Choroid plexus epithelial cell (primary cell): ENCODE measurements at places on chromosomes 13 and 19.
A peak's percentile ranks its signal among the peaks of the same experiment; 100 is the strongest.

DNA sequence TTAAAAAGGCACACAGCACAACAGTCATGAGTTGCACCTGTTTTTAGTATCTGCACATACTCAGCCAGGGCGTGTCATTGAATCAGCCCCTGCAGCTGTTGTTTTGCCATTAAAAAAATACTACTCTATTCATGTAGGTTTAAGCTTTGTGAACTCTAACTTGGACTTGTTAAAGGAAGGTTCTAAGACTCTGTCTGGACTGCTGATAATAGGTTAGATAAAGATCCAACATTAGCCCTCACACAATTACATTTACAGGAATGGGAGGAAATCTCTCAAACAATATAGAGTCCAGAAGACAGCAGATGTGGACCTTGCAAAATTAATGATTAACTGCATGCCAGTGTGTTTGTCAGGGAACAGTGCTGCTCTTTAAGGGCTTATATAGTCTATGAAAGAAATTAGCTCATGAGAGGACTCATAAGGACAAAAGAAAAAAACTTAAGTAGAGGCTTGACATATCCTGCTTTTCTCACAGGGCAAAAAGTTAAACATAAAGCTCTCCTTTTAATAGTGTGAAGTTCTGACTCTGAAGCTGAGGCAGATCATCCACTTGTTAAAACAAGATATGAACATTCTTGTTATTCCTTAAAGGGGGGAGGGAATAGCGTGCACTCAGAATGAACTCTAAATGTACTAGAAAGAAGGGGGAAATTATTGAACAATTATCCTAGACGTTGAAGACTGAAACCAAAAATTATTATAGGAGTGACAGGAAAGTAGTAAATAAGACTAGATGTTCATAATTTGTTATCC, 243.6 kb downstream of the NDFIP2 start:
- no peak for DNase-seq

DNA sequence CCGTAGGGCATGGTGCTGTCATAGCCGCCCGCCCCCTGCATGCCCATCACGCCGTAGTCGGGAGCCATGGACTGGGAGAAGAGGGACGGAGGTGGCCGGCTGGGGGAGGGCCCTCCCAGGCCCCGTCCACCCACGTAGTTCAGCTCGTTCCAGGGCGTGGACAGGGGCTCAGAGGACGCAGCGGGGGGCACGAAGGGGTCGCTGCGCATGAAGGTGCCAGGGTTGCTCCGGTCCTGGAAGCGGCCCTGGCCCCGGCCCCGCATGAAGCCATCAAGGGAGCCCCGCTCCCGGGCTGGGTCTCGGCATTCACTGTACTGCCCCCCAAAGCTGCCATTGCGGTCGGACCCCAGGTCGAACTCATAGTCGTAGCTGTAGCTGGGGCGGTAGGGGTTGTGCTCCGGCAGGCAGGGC, 6.7 kb downstream of the AKAP8 start:
- DNase-seq: no peak

DNA sequence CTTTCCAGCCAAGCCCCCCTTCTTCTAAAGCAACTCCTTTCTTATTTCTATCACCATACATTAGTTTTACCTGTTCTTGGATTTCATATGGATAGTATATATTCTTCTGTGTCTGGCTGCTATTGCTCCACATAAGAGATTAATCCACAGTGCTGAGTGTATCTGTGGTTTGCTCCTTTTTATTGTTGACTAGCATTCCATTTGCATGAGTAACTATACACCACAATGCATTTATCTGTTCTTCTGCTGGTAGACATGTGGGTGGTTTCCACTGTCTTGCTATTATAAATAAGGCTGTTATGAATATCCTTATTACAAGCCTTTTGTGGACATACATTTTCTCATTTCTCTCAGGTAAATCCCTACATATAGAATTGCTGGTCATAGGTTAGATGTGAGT, 138.2 kb downstream of the SLC7A1 start:
- peak; percentile 92 for DNase-seq

GRCh38 chr19:29491995-29492577, 33.7 kb upstream of the VSTM2B start:
- no peak for DNase-seq

- no peak for DNase-seq
Observed at GRCh38 chr13:37918116-37918714, 48.6 kb upstream of the TRPC4 start.

DNA sequence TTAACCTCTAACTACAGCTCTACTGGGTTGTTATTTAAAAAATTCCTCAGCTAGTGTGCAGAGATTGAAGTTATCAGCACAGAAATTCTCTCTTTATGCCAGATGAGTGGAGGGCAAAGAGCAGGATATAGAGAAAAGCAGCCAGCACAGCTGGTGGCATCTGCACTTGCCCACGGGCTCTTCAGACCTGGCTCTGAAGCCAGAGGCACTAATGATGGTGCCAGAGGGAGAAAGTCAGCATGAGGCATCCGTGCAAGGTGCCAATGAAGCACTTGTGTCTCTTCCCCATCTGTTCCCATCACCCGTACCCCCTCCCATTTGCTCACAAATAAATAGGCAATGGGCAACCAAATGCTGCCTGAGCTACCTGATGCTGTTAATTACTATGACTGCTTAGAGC, 138.9 kb downstream of the OLFM4 start:
- no peak for DNase-seq

GRCh38 chr19:35421362-35421761, 26.7 kb upstream of the FFAR2 start:
- DNase-seq: no peak

DNA sequence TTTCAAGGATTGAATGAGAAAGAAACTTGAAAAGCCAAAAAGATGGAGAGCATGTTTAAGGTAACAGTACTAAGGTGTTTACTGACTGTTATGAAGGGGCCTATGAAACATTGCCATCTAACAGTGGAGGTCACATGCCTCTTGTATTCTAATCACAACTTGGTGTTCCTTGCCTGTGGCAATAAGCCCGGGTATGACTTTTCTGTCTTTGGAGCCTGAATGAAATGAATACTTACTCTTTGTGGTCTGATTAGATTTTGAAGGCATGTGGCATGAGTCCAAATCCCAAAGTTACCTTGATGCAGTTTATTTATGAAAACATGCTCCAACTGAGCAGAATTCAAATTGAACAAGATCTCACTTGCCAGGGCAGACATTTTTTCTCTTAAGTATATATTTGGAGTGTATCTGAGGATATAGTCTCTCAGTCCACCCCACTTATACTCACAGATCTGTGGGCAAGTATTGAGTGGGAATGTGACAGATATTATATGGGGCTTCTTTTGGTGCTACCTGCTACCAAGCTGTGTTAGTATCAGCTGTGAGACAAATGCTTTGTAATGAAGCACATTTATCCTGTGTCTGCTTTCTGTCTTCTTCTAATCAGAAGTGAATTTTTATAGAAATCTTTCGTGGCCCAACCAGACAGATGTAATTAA, 67.5 kb downstream of the B3GLCT start:
- peak; percentile 24 for DNase-seq

DNA sequence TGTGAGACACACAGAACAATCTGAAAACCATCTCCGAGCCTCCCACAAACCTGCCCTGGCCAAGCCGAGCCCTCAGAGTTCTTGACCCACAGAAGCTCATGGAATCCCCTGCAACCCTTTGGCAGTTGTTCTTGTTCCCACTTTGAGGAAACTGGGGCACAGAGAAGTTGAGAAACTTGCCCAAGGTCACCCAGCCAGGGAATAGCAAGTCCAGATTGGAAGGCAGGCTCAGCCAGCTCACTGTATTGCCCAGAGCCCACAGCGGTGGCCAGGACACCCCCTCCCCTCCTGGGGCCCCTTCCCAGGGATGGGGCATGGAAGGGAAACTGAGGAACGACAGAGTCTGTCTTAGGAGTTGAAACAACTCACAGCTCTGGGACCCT, 1.8 kb downstream of the ZSWIM4 start:
- DNase-seq: no peak
